ENCODE measurements at places on chromosomes 2 and 18. TPM values are rescaled to one million over a fixed set of nuclear protein-coding genes. Genes with fewer than 3 reads are reported as not detected.
A peak's percentile ranks its signal among the peaks of the same experiment; 100 is the strongest.

DNA sequence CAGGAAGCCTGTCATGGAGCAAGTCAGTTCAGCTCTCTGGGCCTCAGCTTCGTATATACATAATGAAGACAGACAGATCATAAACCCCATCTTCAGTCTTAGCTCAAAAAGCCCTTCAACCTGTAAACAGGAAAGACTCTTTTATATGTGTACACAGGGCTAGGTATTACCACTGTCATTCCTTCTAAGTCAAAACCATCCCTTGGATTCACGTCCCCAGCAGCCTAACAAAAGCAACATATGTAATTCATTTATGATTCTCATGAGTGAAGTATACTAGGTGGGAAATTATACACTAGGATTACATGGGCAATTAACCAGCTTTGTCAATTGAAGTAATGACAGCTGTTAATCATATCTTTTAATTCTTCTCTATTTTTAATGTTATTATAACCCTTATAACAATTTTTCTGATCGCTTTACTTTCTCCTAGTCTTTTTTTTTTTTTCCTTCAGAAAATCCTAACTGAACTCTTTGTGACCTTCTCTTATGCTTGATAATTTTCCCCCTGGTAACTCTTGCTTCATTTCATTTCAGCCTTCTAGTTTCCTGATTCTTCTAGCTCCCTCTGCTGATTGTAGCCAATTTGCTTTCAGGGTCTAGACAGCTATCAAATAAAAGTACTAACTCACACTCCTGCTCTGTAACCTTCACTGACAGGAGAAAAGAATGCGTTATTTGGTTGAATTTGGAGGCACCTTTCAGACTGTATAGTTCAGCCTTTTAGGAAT is 99.7 kb downstream of the RBM43 start:
- DNase-seq: no peak

GRCh38 chr2:157920736-157921135 is 44.6 kb upstream of the ACVR1 start:
- no peak for DNase-seq

DNA sequence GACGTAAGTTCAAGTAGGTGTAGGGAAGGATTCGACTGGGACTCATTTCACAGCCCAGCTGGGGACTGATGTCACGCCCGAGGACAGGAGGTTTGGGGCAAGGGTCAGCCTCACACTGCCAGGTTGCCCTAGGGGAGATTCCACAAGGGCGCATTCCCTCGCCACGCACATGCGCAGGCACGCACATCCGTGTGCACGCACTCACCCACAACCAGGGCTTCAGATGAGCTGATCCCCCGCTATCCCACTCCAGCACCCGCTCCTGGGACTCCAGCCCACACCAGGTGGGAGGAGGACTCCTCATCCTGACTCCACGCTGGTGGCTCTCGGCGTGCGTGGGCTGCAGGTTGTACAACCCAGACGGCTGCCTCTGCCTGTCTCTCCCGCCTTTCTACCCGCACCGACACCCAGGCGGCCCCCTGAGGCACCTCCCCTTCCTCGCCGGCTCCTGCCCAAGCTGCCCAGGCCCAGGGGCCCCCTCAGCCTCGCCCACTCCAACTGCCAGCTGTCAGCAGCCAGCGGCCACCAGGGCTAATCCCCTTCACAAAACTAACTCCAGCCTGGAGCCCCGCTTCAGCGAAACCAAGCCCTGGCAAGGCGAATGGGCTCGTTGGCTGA is 47.8 kb upstream of the FOSL2 start:
- DNase-seq: no peak

GRCh38 chr2:45282646-45283045 is 273.4 kb upstream of the SIX2 start:
- no peak for DNase-seq

DNA sequence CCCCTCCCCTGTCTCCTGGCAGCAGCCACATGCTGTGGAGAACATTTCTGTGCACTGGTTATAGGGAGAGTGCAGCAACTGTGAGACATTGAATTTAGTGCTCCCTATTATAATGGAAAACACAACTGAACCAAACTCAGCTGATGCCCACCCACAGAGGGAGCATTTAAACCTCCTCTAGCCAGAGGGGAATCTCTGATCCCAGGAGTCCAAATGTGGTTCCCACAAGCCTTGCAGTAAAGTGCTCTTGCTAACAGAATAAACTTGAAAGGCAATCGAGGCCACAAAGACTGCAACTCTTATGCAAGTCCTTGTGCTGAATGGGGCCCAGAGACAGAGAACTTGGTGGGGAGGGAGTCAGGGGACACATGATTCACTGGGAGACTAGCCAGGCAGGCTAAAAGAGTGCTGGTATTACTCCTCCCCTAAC is 638.8 kb upstream of the VRK2 start:
- no peak for DNase-seq

DNA sequence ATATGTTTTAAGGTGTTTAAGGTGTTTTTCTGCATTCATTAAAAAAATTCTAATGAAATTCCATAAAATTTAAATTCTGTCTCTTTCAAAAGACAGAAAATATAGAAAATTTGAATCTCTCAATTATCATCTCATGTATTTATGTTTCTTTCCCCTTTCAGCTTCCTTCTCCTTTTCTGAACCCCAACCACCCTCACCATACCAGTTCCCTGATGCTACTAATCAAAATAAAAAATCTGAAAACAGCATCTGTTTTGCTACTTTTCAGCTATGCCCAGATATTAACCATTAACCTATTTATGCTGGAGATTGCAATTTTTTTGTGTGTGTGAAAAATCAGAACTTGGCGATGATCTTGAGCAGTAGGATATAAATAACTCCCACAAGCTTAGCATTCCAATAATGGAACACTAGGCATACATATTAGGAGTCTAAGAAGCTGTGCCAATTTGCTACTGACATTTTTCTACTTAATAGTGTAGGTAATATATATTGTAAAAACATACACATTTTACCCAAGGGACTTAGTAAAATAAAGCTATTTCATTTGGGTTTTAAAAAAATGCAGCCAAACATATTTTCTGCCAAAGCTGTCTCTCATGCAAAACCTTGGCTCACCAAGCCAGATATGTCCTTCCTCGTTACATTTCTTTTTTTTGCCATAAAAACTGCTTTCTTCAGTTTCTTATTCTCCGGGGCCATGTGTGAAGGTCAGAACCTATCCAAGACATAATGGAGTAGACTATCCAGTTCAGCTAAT is 32.6 kb upstream of the AGPS start:
- DNase-seq: no peak

DNA sequence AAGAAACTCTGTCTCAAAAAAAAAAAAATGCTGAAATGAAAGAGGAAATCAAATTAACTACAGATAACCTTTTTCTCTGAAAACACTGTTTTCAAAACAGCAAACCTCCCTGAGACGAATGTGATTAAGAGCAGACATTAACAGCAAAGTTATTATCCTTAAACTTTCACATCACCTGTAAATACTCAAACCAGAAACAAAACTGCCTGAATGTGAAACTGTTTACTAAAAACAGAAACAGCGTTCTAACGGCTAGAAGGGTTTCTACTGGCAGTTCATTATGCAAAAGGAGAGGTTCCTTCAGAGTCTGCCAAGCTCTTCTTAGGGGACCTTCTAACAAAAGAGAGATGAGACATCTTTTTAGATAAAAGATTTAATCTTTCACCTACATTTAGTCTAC is 45.9 kb downstream of the PNO1 start:
- DNase-seq: no peak

DNA sequence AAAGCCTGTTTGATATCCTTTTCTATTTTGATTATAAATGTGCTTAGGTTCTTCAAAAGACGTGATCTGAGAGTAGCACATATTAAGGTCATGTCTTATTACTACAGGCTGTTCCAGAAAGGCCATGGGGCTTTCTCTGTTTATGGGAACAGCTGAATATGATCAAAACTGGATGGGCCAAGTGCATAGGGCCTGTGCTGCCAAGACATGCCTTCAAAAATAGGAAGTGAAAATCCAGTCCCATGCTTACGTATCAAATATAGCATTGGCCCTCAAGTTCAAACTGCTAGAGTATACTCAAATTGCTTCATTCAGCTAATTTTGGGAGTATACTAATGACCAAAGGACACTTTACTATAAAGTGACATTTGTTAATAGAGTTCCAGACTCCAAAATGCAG is 24.1 kb downstream of the SLC25A52 start:
- DNase-seq: no peak

GRCh38 chr2:240926516-240927389 is 20.6 kb downstream of the CROCC2 start:
- no peak for DNase-seq

DNA sequence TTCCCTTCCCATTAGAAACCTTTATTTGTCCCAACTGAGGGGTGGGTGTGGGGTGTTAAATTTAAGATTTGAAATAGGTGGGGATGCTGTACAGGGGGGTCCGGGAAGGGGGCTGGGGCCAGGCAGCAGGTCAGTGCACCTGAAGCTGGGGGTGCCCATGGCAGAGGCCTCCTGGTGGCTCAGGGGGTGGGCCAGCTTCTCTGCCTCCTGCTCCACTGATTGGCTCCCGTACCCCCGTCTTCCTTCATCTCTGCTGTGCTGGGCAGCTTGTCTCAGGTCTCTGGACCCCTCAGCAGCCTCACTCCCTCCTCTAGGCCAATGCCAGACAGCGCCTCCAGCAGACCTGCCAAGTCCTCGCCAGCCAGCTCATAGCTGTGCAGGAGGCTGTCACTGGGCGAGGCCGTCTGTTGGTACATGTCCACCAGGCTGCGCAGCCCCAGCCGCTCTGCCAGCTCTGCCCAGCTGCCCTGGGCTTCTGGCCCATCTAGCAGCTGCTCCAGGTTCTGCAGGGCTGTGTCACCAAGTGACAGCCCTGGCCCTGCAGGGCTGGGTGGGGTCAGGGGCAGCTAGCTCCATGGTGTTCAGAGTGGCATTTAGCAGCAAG is 2.0 kb upstream of the ANKRD62 start:
- DNase-seq: no peak

- no peak for DNase-seq
These were observed 1.1 kb upstream of the NYAP2 start for GRCh38 chr2:225398372-225398771.

DNA sequence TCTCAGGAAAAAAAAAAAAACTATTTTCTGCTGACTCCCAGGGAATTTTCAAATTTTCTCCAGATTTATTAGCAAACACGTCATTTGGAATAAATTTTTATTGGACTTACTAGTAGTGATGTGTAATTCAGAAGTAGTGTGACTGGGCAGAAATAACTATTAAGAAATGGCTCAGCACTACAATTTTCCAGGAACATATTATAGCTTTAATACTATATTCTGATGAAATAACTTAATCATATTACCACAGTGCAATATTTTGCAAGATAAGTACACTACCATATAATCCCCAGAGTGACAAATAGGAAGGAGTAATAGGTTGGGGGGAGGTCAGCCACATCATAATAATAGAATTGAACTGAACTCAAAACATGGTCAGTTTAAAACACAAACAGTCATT is 19.7 kb upstream of the TNFAIP6 start:
- DNase-seq: no peak

DNA sequence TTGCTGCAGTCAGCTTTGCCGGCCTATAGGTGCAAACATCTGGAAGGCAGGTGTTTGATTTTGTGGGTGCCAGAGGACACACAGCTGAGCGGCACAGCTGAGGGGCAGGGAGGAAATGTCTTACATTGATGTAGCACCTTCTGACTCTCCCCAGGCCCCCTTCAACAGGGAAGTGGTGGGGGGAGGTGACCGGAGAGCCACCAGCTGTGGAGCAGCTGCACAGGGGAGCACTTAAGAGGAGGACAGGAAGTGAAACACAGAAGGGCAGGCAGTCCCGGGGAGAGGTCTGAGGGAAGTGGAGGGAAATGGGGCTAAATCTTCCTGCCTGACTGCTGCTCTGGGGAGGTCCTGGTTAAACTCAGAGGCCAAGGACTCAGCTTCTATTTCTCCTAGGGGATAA is 409.1 kb downstream of the TNS1 start:
- no peak for DNase-seq

DNA sequence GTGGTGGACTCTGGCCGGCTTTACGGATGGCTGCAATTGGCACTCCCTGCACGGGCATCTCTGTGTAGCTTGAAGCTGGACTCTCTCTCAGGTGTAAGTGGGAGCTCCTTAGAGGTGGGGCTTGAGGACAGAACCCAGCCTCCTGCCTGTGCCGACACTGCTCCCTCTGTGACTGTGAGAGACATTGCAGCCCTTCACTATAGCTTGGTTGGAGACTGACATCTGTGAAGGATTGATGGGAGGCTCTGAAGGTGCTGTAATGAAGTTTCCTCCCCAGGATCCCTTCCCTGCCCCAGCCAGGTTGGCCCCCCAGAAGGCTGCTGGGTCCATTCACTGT is 166.7 kb downstream of the SH3RF3 start:
- DNase-seq: no peak

DNA sequence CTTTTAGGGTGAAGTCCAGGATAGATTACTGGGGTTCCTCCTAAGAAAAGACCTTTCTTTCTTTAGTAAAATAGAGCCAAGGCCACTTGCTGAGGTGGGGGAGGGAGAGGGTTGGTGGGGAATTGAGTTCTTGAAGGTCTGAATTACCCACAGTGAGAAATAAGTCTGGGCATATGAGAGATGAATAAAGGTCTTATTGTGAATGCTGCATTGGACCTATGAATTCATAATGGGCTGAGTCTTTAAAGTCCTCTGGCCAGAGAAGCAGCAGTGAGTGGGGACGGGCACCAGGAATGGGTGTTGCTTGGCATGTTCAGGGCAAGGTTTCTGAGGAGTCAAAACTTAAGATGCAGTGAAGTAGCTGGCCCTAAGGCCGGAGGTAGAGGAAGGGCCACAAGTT is 10.5 kb downstream of the MAPRE3 start:
- DNase-seq: no peak

DNA sequence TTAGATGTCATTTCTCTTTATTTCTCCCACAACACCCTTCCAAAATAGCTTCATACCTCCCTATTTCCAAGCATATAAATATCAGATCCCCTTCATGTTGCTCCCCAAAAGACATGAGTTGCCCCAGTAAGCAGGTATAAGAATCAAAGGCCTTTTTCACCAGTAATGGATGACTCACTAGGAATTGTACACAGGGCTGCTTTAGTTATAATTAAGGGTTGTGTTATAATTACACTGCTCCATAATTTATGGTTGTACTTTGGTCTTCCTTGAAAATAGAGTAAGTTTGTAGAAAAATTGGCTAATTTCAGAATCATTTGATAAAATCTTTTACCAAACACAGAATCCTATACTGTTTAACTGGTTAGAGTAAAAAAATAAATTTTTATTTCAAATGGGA is 8.8 kb upstream of the AQP4 start:
- no peak for DNase-seq

- DNase-seq: no peak
These were observed 182.1 kb upstream of the SIX2 start for GRCh38 chr2:45191146-45191863.

- DNase-seq: no peak
These were observed 57.6 kb upstream of the RPRM start for GRCh38 chr2:153536115-153536514.

- no peak for DNase-seq
These were observed 97.0 kb upstream of the ATL2 start for GRCh38 chr2:38474021-38474456.

GRCh38 chr2:217940261-217941220 is 62.3 kb downstream of the TNS1 start:
- no peak for DNase-seq

- DNase-seq: peak; percentile 51
These were observed 68.4 kb downstream of the MCFD2 start for GRCh38 chr2:46847185-46847710.

GRCh38 chr2:111898703-111899514 is 502 bp downstream of the MERTK start:
- DNase-seq: no peak

GRCh38 chr2:169464882-169465281 is 14.4 kb upstream of the BBS5 start:
- DNase-seq: no peak

The SEPTIN10 gene
- 100 TPM for total RNA-seq

The TP53I3 gene
- 38.4 TPM for total RNA-seq

The PROM2 gene
- 40.7 TPM for total RNA-seq

The TMEM247 gene
- not detected for total RNA-seq

The ADCYAP1 gene
- total RNA-seq: not detected

The TLX2 gene
- total RNA-seq: not detected

The LIMS4 gene
- total RNA-seq: 1.0 TPM

All from foreskin keratinocyte (primary cell).